Bone marrow (tissue), 2 donors: ENCODE measurements at places on chromosomes 7 and 10.

DNA sequence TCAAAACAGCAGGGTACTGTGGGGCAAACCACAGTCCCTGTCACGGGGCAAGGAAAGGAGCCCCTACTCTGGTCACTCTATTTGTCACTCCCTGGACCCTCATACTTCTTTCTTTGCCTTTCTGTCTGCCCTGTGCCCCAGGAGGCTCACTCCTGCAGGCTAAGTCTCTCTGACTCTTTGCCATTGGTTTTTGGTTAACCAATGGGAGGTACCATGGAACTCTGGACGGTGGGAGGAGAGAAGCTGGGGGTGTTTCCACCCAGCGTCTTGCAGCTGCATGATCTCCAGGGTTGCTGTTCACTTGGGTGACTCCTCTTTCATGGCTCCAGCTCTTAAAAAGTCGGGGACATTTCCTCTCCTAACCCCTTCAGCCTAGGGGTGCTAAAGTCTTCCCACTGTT is 15.4 kb upstream of the EIF5AL1 start:
- no peak for DNase-seq

GRCh38 chr7:16646472-16647072 is 591 bp downstream of the BZW2 start:
- no peak for DNase-seq

DNA sequence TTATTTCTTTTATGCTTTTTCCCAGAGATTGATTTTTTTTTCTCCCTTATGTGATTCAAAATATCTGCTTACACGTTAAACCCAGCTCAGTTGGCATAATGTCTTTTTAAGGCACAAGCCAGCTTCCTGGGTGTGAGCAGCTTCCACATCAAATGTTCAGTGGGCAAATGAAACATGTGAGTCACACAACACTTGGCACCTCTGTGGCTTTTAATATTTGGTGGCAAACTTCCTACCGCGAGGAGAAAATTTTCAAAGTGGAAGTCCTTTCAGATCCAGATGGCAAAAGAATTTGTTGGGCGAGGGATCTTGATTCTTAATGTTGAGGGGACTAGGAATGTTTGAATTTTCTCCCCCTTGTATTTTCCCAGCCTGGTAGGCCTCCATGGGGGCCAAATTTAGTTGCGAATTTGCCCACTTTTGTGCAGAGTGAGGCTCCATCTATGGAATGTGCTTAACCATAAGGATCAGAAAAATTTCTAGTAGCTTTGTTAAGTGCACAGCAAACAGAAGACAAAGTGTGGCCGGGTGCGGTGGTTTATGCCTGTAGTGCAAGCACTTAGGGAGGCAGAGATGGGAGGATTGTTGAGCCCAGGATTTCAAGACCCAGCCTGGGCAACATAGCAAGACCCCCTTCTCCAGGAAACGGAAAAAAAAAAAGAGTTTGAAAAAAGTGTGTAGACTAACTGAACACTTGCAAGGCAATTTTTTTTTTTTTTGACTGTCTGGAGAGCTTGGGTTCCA is 31.0 kb downstream of the CUX1 start:
- no peak for DNase-seq

- DNase-seq: no peak
Observed at GRCh38 chr10:64369885-64370773, 848.9 kb downstream of the REEP3 start.

DNA sequence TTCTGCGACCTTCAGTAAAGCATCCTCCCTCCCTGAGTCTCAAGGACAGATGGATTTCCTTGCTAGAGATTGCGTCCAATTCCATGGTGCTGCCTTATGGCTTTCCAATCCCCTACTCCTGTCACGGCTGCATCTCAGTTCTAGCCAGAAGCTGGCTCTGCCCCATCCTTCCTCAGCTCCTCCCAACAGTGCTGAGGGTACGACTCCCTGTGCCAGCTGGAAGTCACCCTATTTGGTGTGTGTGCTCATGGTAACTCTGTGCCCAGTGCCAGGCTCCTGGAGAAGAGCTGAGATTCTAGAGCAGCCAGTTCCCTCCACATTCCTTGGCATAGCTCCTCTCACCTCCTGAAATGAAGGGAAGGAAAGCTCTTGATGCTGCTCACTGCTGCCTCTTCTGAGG is 185.0 kb upstream of the PODXL start:
- no peak for DNase-seq
